Hepatic stellate cell (primary cell): ENCODE measurements at places on chromosomes 13 and 19.

GRCh38 chr13:30107121-30107520 lies 200.2 kb downstream of the KATNAL1 start:
- DNase-seq = no peak

- peak; percentile 77 for DNase-seq
These were observed 8.1 kb upstream of the CARM1 start for GRCh38 chr19:10863107-10863717.

- DNase-seq = no peak
These were observed 251.2 kb upstream of the SPRY2 start for GRCh38 chr13:80591976-80592740.

DNA sequence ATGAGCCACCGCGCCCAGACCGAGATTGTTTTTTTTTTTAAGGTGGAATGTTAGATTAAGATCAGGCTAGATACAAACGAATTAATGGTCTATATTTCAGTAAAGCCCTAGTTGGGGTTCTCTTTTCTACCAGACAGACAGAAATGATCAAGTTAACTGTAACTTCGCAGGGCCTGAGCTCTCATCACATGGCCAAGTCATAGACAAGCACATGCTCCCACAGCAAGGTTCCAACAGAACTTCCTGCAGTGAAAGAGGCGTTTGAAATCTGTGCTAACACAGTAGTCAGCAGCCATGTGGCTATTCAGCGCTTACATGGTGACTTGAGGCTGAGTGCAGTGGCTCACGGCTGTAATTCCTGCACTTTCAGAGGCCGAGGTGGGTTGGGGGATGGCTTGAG lies 34.7 kb upstream of the SEMA6B start:
- DNase-seq = no peak

DNA sequence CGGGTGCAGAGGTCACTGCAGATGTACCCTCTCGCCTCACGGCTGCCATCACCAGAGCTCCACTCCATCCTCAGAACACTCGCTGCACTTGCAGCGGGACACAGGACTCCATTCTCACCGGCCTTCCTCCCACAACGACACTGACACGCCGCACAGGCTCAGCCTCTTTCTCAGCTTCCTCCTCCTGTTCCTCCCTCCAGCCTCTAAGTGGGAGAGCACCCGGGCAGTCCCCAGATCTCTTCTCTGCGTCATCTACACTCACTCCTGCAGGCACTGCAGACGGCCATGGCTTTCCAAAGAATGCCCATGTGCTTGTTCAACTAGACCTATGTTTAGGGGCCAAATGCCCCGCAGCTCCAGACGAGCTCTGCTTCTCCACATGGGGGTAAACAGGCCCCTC lies 14.3 kb upstream of the FKRP start:
- DNase-seq = no peak

DNA sequence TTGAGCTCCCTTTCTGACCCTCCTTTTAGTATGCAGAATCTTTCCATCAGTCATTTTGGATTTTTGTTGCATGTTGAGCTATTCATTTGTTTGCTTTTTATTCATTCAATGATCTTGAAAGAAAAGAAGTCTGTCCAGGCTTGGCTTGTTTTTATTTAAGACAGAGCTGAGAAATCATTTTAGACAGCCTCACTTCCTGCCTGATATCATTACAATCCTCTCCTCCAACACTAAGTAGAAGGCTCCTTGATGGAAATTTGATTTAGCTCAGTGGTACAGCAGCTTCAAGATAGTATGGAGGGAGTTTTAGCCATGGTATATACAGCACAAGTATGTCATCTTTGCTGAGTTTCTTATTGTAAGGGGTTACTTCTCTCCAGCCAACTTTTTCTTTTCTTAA lies 28.4 kb downstream of the MBNL2 start:
- no peak for DNase-seq

DNA sequence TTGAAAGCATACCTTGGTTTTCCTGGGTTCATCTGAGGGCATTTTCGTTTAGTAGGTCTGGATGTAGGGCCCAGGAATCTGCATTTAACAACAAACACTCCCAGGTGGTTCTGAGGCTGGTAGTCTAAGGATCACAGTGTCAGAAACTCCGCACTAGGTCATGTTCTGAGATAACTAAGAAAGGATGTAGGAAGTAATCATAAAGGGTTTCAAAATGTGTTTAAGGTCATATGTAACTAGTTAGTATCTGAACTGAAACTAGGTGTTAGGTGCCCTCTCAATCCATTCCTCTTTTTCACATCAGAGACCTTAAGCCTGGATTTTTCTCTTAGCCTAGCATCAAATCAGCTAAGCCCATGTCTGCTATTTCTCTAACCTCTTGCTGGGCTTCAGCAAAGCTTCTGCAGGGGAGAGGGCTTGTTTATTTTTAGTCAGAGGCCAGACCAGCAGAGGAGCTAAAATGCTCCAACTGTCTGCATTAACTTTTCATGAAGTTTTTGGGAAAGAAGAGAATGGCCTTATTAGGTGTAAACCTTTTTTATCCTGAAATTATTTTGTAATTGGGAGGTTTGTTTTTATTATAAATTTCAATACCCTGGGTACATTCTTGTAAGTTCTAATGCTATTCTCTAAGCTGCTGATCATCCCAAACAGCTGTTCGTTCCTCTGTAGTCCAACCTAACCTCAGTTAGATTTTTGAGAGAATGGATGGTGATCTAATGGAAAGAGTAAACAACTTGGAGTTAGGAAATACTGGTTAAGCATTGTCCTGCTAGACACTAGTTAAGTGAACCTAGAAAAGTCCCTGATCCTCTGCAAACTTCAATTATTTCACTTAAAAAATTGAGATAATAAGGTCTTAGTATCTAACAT lies 262.8 kb upstream of the RFC3 start:
- no peak for DNase-seq

DNA sequence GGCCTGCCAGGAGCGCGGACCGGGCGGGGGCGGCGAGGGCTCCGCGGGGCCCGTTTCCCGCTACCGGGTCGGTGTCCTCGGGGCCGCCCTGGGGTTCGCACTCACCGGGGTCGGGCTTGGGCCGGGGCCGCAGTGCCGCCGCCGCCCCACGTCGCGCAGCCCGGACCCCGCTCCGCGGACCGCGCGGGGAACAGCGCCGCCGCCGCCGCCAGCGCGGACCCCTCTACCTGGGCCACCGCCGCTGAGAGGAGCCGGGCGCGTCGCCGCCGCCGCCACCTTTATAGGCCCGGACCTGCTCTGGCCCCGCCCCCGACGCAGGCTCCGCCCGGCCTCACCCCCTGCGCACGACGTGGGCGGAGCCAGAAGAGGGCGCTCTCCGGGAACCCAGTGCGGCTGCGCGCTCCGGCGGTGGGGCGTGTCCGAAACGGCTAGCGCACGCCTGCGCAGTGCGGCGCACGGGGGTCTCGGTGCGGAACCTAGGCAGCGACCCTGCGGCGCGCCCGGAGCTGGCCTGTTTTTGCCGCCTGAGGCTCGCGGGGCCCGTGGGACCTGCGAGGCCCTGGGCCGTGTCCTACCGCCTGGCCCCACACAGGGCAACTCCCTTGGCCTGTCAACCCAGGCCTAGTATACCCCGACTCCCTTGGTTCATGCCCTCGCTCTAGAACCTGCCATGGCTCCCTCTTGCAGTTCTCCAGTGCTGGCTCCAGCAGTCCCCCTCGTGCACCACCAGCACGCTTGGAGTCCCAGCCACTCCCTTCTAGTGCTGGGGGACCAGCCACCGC lies at the start of gene MKNK2:
Gene MKNK2 (minus strand): TSS at position 254 of the 782 bp plus-strand sequence. CDS start 393 bp downstream, outside the sequence.
- peak; percentile 97 for DNase-seq

- no peak for DNase-seq
These were observed 29.0 kb downstream of the TNFSF11 start for GRCh38 chr13:42602906-42603305.

DNA sequence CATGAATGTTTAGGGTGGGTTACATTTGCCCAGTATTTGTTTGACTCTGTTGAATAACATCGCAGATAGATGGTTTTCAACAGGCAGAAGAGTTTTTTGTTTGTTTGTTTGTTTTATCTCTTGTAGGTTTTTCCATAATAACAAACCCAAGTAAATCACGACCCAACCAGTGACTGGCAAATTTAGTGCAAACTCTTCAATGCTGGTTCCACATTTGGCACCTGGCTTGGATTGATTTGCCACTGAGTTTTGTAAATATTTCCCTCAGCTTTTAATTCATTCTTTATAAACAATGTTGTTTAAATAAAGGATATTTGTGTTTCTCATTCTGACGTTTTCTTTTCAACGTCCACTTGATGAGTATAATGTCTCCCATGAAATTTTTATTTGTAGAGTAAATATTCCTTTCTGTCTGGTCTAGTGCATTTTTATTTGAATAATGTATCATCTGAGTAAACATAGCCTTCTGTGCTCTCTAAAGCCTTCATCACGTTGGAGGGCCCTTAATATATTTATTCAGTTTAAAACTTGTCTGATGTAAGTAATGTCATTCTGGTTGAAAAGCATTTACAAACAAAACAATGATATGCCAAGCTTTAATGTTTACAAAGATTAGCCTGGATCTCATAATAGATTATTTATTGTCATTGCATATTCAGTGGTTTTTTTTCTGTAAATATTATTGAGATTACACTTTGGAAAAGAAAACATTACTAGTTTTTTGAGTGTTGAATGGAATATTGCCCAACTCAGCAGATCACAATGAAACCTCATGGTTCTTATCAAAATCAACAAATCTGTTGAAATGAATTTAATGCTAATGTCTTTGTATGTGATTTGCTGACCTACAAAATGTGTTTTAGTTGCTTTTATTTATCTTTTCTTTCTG lies 90.4 kb upstream of the PEG3 start:
- DNase-seq = no peak

DNA sequence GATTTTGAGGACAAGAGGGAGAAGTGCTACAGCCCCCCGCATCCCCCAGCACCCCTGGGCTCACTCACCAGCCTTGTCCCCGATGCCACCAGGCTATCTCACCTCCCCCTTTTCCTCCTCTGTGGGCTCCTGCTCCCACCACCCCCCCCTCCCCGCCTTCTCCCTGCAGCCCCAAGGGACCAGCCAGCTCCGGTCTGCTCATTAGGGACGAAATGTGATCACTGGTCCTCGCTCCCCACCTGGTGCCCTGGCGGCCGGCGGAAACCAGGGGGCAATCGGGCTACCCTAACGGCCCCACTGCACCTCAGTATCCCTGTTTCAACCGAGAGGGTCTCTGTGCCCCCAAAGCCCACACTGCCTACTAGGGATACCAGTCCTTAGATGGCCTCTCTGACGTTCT lies 2.7 kb downstream of the GPR4 start:
- DNase-seq = no peak

DNA sequence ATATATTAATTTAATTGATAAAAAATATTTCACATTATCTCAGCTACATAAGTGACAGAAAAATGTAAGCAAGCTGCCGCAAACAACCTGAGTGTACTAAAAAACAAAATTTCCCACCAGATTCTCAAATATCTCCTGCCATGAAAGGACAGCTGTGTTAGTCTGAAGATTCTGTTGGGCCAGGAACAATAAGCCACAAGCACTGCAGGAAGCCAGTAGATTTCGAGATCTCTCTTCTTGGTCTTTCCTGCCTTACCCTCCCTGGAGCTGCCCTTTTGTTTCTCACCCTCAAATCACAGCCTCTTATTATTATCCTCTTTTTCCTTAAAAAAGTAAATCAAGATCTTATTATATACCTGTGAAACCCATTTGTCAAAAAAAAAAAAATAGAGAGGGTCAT lies 165.6 kb downstream of the EFNB2 start:
- DNase-seq = no peak

DNA sequence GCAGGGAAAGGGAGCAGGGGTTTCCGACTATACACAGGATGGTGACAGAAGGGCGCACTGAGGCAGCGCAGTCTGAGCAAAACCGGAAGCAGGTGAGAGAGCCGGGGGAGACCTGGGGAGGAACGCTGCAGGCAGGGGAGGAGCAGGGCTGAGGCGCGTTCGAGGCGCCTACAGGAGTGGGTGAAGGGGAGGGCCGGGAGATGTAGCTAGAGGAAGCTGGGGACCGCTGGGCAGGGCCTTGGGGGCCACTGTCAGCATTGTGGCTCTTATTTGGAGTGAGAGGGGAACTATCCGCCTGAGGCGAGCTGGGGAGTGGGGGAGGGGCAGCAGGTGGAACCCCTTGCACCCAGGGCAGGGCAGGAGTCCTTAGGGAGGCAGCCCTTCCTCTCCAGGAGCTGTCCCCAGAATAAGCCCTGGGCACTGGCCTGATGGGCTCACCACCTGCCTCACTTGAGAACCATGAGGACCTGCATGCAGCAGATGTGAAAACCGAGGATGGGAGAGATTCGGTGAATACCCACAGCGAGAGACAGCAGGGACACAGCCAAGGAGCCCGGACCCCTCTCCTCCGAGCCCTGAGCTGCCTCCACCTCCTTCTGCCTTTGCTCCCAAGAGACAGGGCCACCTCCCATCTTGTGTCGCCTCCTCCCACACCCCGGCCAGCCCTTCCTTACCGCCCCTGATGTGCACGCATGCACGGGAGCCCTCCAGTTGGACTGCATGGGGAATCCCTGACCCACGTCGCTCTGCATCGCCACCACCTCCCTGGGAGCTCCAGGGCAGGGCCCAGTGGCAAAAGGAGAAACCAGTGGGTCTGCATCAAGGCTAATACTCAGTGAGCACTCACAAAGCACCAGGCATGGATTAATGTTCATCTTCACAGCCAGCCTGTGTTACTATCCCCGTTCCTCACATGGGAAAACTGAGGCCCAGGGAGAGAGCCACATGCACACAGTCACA lies 10.3 kb downstream of the AKT2 start:
- no peak for DNase-seq

- no peak for DNase-seq
These were observed 23.8 kb upstream of the SHKBP1 start for GRCh38 chr19:40552848-40553247.

- DNase-seq = no peak
These were observed 86.6 kb downstream of the PRR20E start for GRCh38 chr13:57253551-57253950.

- peak; percentile 56 for DNase-seq
These were observed 40.8 kb downstream of the BBC3 start for GRCh38 chr19:47190167-47190727.

- DNase-seq = no peak
These were observed 37.2 kb downstream of the TGDS start for GRCh38 chr13:94558716-94559115.

DNA sequence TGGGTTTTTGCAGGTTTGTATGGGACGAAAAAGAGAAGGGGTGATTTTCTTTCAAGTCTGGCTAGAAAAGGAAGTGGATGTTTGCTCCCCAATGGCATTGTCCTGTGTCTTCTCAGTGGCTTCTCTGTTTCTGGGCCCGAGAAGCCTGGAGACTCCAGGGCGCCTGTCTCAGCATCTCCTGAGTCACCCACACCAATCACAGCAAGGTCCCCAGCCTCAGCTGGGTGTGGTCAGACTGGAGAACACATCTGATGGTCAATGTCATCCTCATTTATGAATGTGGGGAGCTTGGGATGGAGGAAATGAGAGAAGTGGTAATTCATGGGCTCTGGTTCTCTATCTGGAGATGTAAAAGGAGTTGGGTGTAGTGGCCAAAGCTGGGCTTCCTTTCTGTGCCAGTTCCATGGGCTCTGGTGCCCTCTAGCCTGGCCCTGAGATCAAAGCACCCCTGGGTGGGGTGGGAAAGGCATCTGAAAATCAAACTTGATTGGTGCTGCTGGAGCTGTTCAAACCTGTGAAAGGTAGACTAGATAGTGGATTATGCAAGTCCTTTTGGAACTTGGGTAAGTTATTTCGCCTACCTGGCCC lies 13.4 kb downstream of the RASL11A start:
- no peak for DNase-seq
